ENCODE measurements at places on chromosomes 1 and 21. TPM values are rescaled to one million over a fixed set of nuclear protein-coding genes. Genes with fewer than 3 reads are reported as not detected.

SPRR2F gene
- not detected for polyA plus RNA-seq

VASH2 gene
- 0.06 TPM for polyA plus RNA-seq

SPRR5 gene
- polyA plus RNA-seq, result not detected

HTR6 gene
- polyA plus RNA-seq, result not detected

GNG4 gene
- polyA plus RNA-seq, result not detected

GORAB gene
- polyA plus RNA-seq, result 5.6 TPM

S100A3 gene
- not detected for polyA plus RNA-seq

DCST2 gene
- polyA plus RNA-seq, result not detected

GPR25 gene
- 0.29 TPM for polyA plus RNA-seq

TTC34 gene
- 0.37 TPM for polyA plus RNA-seq

RGS5 gene
- 0.83 TPM for polyA plus RNA-seq

GRCh38 chr21:45596704-45597318 is 46.7 kb upstream of the PCBP3 start:
- no peaks in the 10 kb centered on the region for H3K36me3 ChIP-seq
- peak; percentile 71 for DNase-seq
- H3K4me1 ChIP-seq, result peaks cover 13% of the 10 kb centered on the region
- no peak overlapping the region for H3K4me3 ChIP-seq
- H3K27me3 ChIP-seq, result peaks cover 15% of the 10 kb centered on the region

GRCh38 chr1:53913352-53914033 is 19.5 kb downstream of the DIO1 start:
- H3K4me3 ChIP-seq, result no peak overlapping the region
- H3K27ac ChIP-seq, result no peak overlapping the region
- H3K4me1 ChIP-seq, result peaks cover 3% of the 10 kb centered on the region
- no peak for DNase-seq

GRCh38 chr21:45497846-45498645 is 44.2 kb downstream of the SLC19A1 start:
- no peak overlapping the region for H3K4me3 ChIP-seq
- no peak overlapping the region for H3K27ac ChIP-seq
- no peaks in the 10 kb centered on the region for H3K27me3 ChIP-seq
- H3K4me1 ChIP-seq, result no peaks in the 10 kb centered on the region
- no peak for DNase-seq

- no peak overlapping the region for H3K27ac ChIP-seq
- H3K4me1 ChIP-seq, result peaks cover 14% of the 10 kb centered on the region
- H3K27me3 ChIP-seq, result no peaks in the 10 kb centered on the region
These were observed 7.8 kb upstream of the P3R3URF start for GRCh38 chr1:46183926-46184557.

- no peak overlapping the region for H3K27ac ChIP-seq
- DNase-seq, result no peak
- no peaks in the 10 kb centered on the region for H3K4me1 ChIP-seq
- H3K4me3 ChIP-seq, result no peak overlapping the region
These were observed 26.7 kb upstream of the NGF start for GRCh38 chr1:115364780-115365155.

- peaks cover 43% of the 10 kb centered on the region for H3K27me3 ChIP-seq
- no peak for DNase-seq
- peaks cover 6% of the 10 kb centered on the region for H3K36me3 ChIP-seq
- H3K4me1 ChIP-seq, result no peaks in the 10 kb centered on the region
- no peak overlapping the region for H3K27ac ChIP-seq
These were observed 28.9 kb upstream of the KLF18 start for GRCh38 chr1:44170281-44170823.

DNA sequence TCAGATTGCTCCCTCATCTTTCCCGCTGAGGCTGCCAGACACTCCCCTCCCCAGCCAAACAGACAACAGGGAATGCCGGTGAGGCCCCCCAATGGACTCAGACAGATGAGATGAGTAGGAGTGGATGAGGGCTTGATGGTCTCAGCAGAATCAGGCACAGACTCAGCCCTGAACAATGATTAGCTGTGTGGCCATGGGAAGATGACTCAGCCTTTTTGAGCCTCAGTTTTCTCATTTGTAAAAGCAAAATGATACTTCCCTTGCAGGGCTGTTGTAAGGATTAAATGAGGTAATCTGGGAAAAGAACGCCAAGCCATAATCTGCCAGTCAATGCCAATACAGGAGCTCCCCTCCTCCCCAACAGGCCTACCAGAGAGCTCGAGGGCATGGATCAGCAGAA is 12.4 kb downstream of the C1orf198 start:
- H3K4me3 ChIP-seq, result no peak overlapping the region
- no peaks in the 10 kb centered on the region for H3K27me3 ChIP-seq
- H3K36me3 ChIP-seq, result no peaks in the 10 kb centered on the region
- no peak for DNase-seq

DNA sequence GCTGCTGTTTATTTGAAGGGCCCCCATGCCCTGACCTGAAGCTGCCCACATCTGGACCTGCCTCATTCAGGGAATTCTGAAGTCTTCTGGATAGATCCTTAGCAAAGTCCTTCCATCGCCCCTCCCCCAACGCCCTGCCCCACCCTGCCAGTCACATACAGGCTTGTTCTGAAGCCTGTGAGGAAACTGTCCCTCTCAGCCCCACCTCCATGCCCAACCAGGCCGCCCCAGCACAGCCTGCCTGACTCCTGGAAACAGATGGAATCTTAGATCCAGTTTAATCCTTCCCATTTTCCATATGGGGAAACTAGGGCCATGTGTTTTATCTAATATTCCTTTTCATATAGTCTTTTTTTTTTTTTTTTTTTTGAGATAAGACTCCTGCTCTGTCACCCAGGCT is 44.5 kb upstream of the GPR37L1 start:
- no peak overlapping the region for H3K4me3 ChIP-seq
- no peak for DNase-seq
- H3K36me3 ChIP-seq, result no peaks in the 10 kb centered on the region
- H3K27ac ChIP-seq, result no peak overlapping the region

DNA sequence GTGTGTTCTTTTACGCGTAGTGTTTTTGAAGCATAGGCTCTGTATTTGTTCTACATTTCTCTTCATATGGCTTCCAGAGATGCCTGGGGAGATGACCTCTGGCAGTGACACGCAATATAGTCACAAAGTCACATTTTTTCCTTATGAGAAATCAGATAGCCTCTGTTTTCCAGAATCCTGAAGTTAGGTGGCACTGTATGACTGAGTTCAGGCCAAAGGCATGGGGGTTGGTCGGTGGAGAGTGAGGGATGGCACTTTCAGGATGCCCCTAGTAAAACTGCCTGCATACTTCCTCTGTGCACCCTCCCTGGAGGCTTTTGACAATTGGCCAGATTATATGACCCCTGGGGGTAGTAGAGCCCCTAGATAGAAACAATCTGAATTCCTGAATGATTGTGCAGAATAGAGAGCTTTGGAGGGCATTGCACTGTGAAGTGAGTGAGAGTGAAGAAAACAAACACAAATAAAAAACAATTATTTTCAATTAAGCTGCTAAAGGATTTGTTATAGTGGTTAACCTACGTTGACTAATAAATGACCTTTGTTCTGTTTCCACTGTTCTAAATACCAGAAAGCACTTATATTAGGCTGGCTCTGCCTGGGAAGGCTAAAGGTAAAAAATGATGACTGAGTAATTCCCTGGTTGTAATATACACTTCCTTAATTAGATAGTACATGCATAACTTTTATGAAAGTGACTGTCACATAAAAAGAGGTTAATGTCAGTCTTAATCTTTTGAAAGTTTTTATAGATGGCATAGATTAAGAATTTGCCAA is 1660.8 kb downstream of the PLA2G4A start:
- no peaks in the 10 kb centered on the region for H3K36me3 ChIP-seq
- H3K27ac ChIP-seq, result no peak overlapping the region
- H3K4me3 ChIP-seq, result no peak overlapping the region
- no peak for DNase-seq
- no peaks in the 10 kb centered on the region for H3K4me1 ChIP-seq

GRCh38 chr1:192100686-192101468 is 57.4 kb upstream of the RGS18 start:
- H3K36me3 ChIP-seq, result no peaks in the 10 kb centered on the region
- DNase-seq, result no peak
- no peaks in the 10 kb centered on the region for H3K27me3 ChIP-seq
- H3K4me3 ChIP-seq, result no peak overlapping the region
- H3K4me1 ChIP-seq, result no peaks in the 10 kb centered on the region
- H3K27ac ChIP-seq, result no peak overlapping the region

DNA sequence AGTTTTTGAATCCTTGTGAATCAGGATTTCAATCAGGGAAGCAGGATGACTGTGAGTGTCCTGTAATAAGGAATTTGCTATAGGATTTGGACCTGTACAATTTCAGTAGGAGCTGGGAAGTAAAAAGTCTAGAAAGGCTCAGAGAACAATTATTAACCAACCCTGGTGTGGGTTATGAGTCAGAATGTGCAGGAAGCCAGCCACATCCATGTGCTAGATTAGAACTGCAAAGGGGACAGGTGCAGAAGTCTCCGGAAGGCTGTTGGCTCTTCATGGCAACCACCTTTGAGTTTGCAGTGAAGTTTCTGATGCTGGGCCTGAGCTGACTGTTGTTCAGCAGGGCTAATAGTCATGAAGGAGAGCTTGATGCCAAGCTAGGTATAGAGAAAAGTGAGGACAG is 70.7 kb downstream of the SPATA46 start:
- no peak overlapping the region for H3K27ac ChIP-seq
- no peaks in the 10 kb centered on the region for H3K4me1 ChIP-seq
- H3K36me3 ChIP-seq, result peaks cover 17% of the 10 kb centered on the region

DNA sequence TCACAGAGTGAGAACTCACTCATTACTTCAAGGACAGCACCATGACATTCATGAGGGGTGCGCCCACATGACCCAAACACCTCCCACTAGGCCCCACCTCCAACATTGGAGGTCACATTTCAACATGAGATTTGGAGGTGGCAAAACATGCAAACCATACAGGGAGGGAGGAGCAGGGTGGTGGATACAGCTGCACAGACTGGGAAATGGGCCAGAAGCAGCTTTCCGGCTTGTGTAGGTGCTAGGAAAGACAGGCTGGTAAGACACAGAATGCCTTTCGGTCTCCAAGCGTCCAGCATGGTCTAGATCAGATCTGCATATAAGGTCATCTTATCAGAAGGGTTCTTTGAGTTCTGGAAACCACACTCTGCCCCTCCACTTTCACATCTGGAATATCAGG is 35.1 kb upstream of the TINAGL1 start:
- H3K4me1 ChIP-seq, result peaks cover 2% of the 10 kb centered on the region

- no peak for DNase-seq
- H3K4me3 ChIP-seq, result peak overlapping the region; percentile 80
- peak overlapping the region; percentile 88 for H3K27ac ChIP-seq
- H3K27me3 ChIP-seq, result no peaks in the 10 kb centered on the region
These were observed 14.5 kb downstream of the SCYL3 start for GRCh38 chr1:169879034-169879840.

DNA sequence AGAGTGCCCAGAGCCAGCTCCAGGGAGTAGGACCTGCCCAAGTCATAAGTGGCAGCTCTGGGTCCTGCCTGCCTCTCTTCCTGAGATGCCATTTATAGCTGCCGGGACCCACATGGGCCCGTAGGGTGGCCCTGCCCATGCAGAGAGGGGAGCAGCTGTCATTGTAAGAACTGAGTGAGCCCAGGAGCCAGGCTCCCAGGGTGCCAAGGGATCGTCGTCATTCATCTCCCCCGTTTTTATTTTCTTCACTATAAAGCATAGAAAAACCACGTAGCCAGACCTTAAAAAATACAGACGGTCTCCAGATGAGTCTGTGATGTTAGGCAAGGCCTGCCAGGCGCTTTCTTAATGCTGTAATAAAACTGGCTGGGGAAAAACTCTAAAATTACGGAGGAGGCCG is 90.7 kb downstream of the IGSF21 start:
- no peaks in the 10 kb centered on the region for H3K4me1 ChIP-seq
- H3K27me3 ChIP-seq, result peaks cover 18% of the 10 kb centered on the region
- no peaks in the 10 kb centered on the region for H3K36me3 ChIP-seq
- no peak for DNase-seq
- H3K27ac ChIP-seq, result no peak overlapping the region
- H3K4me3 ChIP-seq, result no peak overlapping the region

GRCh38 chr1:10438677-10439163 is 8.5 kb downstream of the CENPS start:
- peaks cover 2% of the 10 kb centered on the region for H3K4me1 ChIP-seq
- DNase-seq, result no peak
- H3K27me3 ChIP-seq, result no peaks in the 10 kb centered on the region
- no peaks in the 10 kb centered on the region for H3K36me3 ChIP-seq

- H3K27ac ChIP-seq, result no peak overlapping the region
- no peak overlapping the region for H3K4me3 ChIP-seq
- DNase-seq, result no peak
- H3K27me3 ChIP-seq, result peaks cover 7% of the 10 kb centered on the region
- no peaks in the 10 kb centered on the region for H3K4me1 ChIP-seq
These were observed 40.0 kb upstream of the APP start for GRCh38 chr21:26210614-26211013.

DNA sequence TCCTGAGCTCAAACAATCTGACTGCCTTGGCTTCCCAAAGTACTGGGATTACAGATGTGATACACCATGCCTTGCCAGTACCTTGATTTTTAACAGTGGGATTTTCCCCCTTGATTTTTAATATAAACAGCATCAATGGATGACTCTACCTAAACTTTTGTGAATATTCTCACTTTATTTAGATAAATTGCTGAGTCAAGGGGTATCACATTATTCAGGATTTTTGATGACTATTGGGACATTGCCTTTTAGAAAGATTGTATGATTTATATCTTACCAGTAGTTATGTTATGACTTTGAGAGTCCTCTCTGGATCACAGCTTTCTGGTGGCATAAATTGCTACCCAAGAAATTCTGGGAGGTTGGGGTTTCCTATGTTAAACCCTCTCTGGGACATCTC is 112.5 kb upstream of the SPAG17 start:
- no peaks in the 10 kb centered on the region for H3K36me3 ChIP-seq
- H3K4me1 ChIP-seq, result no peaks in the 10 kb centered on the region
- no peak for DNase-seq
- no peak overlapping the region for H3K27ac ChIP-seq
- no peak overlapping the region for H3K4me3 ChIP-seq

DNA sequence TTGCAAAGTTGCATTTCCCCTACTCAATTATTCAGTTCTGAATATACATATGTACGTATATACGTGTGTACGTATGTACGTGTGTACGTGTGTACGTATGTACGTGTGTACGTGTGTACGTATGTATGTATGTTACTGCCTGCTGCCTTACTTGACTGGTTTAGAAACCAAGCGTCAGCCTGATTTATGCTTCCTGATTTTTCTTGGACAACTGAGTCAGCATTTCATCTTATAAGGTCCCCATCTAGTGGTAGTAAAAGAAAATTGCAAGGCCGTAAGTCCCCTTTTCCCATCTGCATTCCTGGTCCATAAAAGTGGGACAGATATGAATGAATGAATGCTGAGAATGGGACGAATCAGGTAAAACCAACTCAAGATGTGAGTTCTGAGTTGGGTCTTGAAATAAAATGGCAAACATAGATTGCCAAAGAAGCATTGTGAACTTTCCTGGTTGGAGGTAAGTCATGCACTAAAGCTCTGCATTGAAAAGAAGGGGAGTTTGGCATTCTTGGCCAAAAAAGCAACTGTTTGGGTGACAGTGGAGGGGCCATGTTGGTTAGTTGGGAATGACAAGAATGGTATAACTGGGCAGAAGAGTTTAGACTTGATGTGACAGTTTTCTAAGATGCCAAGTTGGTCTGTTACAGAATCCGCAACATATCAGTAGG is 76.4 kb upstream of the DNAH14 start:
- H3K36me3 ChIP-seq, result no peaks in the 10 kb centered on the region
- H3K4me3 ChIP-seq, result no peak overlapping the region
- DNase-seq, result no peak
- H3K27me3 ChIP-seq, result peaks cover 20% of the 10 kb centered on the region
- no peak overlapping the region for H3K27ac ChIP-seq

GRCh38 chr1:234241941-234242490 is 131.2 kb upstream of the COA6 start:
- DNase-seq, result no peak
- H3K36me3 ChIP-seq, result peaks cover 7% of the 10 kb centered on the region
- no peak overlapping the region for H3K4me3 ChIP-seq
- peaks cover 15% of the 10 kb centered on the region for H3K4me1 ChIP-seq
- no peak overlapping the region for H3K27ac ChIP-seq
- H3K27me3 ChIP-seq, result peaks cover 9% of the 10 kb centered on the region

All from naive B cell (primary cell).